H1 (cell line): ENCODE measurements at places on chromosomes 16 and 17. TPM values are rescaled to one million over a fixed set of nuclear protein-coding genes. Genes with fewer than 3 reads are reported as not detected.

The C1QTNF1 gene
- 1.5 and 2.1 TPM in 2 replicates for polyA plus RNA-seq

The CCL23 gene
- polyA plus RNA-seq = not detected in 2 replicates

The ABCC12 gene
- polyA plus RNA-seq = 0.02 and 0.05 TPM in 2 replicates

The EVPL gene
- polyA plus RNA-seq = 0.20 and 0.35 TPM in 2 replicates

The CHAD gene
- polyA plus RNA-seq = 0.03 and 0.06 TPM in 2 replicates

The TBX21 gene
- polyA plus RNA-seq = 0.05 TPM in 1 of 2 replicates, not detected in the other

The KCNJ18 gene
- polyA plus RNA-seq = not detected in 2 replicates

The ABCC6 gene
- 1.6 and 1.8 TPM in 2 replicates for polyA plus RNA-seq

The TNFRSF13B gene
- not detected in 2 replicates for polyA plus RNA-seq

The SRR gene
- polyA plus RNA-seq = 2.7 and 3.6 TPM in 2 replicates

The MMP25 gene
- polyA plus RNA-seq = 7.7 and 14.8 TPM in 2 replicates

The SLC16A11 gene
- 0.39 and 0.85 TPM in 2 replicates for polyA plus RNA-seq

The SDR42E2 gene
- polyA plus RNA-seq = 0.08 and 0.25 TPM in 2 replicates

The KRTAP17-1 gene
- not detected in 2 replicates for polyA plus RNA-seq

The TERB1 gene
- polyA plus RNA-seq = not detected in 2 replicates

The HOXB3 gene
- polyA plus RNA-seq = not detected in 2 replicates

The KCNH6 gene
- 3.6 and 5.0 TPM in 2 replicates for polyA plus RNA-seq

The MFAP4 gene
- polyA plus RNA-seq = 3.1 and 8.1 TPM in 2 replicates

The ACD gene
- 58.0 and 81.7 TPM in 2 replicates for polyA plus RNA-seq

The MGAT5B gene
- polyA plus RNA-seq = 7.9 and 12.7 TPM in 2 replicates

The NPB gene
- polyA plus RNA-seq = 2.5 and 3.9 TPM in 2 replicates

The TOM1L1 gene
- polyA plus RNA-seq = 21.3 and 47.0 TPM in 2 replicates

The ADAD2 gene
- 1.2 and 2.3 TPM in 2 replicates for polyA plus RNA-seq
